ENCODE measurements at places on chromosomes 12 and 14.

GRCh38 chr12:58818546-58818945 is 101.8 kb downstream of the LRIG3 start:
- peak; percentile 7 for DNase-seq

GRCh38 chr12:31234955-31235867 is 90.7 kb downstream of the SINHCAF start:
- DNase-seq = peak; percentile 20

DNA sequence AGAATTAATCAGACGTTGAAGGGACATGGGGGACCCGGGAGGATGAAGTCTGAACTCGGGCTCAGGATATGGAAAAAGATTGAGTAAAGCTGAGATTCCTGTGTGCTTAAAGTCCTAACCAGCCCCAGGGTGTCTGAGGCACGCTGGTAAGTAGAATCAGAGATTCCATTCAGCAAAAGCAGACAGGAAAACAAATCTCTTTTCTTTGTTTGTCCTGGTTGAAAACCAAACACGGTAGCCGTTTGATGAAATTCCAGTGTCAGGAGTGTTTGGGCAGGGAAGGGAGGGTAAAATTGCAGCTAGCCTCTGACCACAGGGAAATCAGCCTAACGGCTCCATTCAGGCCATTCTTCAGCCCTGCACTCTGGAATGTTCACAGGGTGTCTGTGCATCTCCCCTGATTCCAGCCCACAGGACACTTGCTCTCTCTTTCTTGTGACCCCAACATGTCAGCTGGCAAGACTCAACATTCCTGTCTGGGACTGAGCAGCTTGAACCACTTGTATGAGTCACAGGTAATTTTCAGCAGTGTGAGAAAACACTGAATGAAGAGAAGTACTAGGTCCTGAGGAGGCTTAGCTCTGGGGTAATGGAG is 31.0 kb downstream of the NINJ2 start:
- peak; percentile 81 for DNase-seq

GRCh38 chr14:50171895-50172294 is 55.5 kb upstream of the VCPKMT start:
- DNase-seq = no peak

DNA sequence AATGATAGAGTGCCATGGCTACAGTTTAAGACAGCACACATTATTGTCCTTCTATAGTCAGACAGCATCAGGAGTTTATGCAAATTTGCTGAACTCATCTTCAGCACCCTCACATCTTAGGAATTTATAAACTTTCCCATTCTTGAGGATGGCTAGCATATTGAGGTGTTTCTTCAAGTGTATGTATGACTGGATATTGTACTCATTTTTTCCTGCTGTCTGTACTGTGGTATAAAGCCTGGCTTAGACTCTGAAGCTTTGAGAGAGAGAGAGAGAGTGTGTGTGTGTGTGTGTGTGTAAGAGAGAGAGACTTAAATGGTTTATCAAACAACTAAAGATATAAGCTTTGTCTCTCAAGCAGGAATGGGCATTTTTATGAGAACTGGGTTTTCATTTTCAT is 161.6 kb downstream of the PIK3C2G start:
- peak; percentile 28 for DNase-seq

- no peak for DNase-seq
Measured at GRCh38 chr14:103058164-103059055, 1.1 kb upstream of the CDC42BPB start.

GRCh38 chr12:101733166-101733565 is 6.1 kb downstream of the SYCP3 start:
- DNase-seq = no peak

- DNase-seq = no peak
Measured at GRCh38 chr14:102971314-102971713, 48.9 kb downstream of the AMN start.

DNA sequence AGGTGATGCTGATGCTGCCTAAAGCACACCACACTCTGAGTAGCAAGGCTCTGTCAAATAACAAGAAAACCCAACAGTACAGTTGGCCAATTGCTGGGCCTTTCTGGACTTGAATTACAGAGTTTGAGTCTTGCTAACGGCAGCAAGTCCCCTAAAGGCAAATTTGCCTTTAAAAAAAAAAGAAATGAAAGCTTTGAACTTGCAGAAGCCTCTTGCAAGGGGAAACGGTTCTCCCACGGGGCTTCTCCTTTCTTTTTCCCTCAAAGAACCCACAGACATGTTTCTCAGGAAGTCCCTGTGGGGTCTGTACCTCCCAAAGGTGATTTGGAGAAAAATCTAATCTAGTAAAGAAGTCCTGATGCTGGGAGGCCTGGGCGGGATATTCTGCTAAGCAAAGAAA is 191.3 kb upstream of the MYL2 start:
- DNase-seq = no peak

GRCh38 chr14:58091883-58092630 is 60.0 kb downstream of the ARMH4 start:
- no peak for DNase-seq

- no peak for DNase-seq
Measured at GRCh38 chr12:475286-475685, 15.5 kb downstream of the B4GALNT3 start.

GRCh38 chr14:99687284-99688209 is 3.4 kb downstream of the CYP46A1 start:
- no peak for DNase-seq

DNA sequence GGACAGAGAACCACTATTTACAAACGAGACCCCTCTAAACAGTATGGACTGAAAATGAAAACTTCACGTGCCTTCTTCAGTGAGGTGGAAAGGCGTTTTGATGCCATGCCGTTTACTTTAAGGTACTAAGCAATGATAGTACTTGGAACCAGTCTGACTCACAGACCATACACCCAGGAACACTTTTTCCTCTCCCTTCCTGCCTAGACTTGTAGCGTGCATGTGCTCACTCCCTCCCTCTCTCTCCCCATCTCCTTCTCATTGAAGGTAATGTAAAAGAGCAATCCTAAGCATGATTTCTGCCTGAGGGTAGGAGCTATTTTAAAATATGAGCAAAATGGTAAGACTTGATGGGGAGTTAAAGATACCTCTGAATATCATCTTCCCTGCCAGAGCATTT is 5.9 kb upstream of the RPL41 start:
- peak; percentile 87 for DNase-seq

GRCh38 chr14:49853572-49854375 is 1.2 kb upstream of the NEMF start:
- peak; percentile 69 for DNase-seq

- no peak for DNase-seq
Measured at GRCh38 chr12:66717036-66717673, 38.3 kb upstream of the GRIP1 start.

DNA sequence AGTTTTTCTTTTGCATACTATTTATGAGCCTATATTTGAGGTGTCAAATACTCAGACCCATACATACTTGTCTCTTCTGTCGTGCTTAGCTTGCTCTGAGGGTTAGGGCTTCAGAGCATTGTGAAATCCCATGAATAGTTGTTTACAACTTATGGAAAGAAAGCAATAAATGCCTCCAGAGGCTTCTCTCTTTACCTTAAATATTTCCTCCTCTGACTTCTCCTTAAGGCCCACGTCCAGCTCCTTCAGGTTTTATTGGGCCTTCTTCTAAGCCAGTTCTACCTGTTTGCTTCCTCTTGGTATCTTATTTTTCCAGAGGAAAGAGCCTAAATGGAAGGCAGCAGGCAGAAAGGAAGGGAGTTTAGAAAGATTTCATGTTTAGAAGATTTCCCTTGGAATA is 218.6 kb downstream of the SPTSSA start:
- DNase-seq = no peak

DNA sequence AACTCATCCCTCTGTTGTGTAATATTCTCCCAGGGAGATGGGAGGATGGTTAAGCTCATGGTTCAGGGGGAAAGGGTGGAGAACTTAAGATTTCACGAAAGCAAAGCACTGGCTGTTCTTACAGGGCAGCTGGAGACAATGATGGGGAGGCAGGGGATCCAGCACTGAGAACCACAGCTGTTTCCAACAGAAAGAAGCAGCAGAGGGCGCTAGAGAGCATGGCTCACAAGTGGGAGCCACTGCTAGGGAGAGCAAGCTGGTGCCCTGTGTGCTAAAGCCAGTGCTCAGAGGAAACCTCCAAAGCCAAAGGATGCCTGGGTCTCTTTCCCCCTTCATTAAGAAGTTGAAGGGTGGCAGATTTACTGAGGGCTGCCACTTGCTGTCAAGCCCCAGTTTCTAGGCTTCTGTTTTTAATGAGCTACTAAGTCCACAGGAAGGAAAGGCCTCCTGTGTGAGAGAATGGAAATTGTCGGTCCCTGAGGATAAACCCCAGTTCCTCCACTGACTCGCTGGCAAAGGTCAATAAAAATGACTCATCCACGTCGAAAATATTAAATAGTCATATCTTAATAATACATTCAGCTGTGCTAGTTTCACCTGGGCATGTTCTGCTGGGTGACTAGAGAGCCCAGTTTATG is 199.7 kb downstream of the ANO2 start:
- peak; percentile 18 for DNase-seq

DNA sequence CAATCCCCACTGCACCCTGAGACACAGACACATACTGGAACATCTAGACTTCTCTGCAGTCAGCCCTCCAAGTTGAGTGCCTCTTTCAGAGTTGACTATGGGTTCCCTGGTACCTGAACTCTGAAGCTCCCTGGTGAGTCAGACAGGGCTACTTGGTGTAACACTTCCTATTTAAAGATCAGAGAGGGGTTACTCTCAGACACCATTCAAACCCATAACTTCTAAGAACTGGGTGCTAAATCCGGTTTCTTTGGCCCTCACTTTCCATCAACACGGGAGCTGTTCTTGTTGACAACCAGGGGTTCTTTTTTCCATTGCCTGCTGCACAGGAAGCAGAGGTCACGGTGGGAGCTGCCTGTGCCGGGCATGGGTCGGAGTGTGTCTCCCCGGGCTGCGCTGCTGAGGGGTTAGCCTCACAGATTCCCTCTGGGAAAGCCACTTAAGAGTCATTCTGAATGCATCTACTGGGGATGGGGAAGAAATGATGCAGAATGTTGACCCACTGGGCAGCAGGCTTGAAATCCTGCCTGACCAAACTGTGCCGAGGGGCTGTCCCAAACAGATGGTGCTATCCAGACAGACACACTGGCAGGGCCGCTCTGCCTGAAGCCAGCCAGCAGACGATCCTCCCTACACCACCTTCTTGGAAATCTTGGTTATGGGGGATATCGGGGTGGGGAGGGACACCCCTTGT is 74.1 kb downstream of the PITPNM2 start:
- DNase-seq = peak; percentile 37

DNA sequence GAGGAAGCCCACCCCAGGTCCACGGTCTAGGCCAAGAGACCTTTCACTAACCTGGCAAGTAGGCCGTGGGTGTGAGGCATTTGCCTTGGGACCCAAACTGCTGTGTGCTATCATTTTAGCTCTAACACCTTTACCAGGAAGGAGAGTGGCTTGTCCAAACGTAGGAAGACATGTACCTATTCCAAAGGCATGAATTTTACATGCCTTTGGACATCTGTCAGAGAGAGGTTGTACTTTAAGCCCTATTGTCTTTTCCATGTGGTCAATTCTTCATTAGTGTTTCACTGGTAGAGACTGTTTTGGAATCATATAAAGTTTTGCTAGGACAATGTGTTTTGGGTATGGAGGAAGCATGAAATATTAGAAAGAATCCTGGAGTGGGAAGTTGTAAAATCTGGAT is 148.8 kb downstream of the SLC41A2 start:
- peak; percentile 35 for DNase-seq

DNA sequence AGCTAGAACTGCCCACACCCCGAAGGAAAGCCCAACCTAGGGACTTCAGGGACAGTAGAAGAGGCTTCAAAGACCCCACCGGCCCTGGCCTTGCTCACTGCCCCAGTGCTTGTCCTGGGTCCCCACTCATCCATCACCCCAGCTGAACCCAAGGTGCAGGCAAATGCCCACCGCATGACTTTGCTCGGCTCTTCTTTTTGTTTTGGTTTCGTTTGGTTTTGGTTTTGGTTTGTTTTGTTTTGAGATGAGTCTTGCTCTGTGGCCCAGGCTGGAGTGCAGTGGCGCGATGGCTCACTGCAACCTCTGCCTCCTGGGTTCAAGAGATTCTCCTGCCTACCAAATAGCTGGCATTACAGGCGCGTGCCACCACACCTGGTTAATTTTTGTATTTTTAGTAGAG is 9.0 kb downstream of the CCDC85C start:
- DNase-seq = no peak

DNA sequence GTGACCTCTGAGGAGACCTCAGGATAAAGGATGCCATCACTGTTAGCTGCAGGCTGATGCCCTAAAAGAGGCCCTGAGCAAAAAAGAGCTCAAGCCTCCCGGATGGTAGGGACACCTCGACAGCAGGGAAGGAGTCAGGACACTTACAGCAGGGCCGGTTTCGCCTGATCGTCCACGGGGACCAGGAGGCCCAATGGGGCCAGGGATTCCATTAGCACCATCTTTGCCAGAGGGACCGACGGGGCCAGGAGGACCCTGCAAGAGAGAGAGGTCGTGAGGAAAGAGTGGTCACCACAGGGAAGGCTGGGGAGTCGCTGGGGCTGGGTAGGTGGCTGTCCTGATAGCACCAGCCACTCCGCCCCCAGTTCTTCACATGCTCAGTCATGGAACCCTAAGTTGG is 12.4 kb downstream of the TMEM106C start:
- DNase-seq = no peak

DNA sequence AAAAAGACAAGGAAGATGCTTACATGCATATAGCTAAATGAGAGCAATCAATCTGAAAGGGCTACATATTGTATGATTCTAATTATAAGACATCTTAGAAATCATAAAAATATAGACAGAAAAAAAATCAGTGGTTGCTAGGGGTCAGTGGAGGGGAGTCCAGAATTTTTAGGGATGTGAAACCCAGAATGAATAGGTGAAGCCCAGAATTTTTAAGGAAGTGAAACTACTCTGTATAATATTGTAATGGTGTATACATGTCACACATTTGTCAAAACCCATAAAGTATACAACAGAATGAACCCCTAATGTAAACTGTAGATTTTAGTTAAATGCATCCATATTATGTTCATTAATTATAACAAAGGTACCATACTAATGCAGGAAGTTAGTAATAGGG is 713.2 kb downstream of the FLRT2 start:
- DNase-seq = no peak

DNA sequence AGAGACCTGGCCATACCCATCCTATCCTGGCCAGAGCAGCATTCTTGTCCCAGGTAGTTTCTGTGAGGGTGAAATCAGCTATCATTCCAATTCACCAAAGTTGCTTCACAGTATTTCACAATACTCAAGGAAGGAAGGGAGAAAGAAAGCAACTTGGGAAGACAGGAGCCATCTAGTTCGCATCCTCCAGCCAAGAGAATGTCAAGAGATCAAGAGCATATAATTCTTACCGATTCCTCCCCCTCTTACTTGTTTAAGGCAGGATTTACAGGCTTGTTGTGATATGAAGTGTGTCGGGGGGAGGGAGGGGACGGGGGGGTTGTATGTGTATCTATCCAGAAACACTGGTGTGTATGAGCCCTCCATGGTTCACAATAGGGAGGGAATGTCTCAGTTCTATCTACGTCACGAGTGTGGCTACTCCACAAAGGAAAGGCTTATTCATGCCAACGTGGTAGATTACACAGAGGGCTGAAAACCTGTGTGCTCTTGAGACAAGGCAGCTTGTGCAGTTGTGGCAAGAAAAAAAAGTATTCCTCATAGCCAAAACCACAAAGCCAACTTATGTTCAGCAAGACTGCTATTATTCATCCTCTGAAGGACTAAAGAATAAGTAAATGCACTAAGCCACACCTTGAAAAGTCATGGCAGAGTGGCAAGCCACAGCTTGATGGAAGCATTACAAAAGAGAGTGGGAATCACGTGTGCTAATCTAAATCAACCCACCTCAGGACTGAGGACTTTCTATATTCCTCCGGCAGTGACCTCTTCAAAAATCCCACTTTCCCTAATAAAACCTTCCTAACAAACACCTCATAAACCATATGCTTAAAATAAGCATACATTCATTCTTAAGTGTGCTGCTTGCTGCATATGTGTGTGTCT is 35.0 kb downstream of the CORO1C start:
- peak; percentile 100 for DNase-seq

GRCh38 chr12:2963760-2964292 is 4.6 kb downstream of the TEAD4 start:
- no peak for DNase-seq

Measured in mammary epithelial cell (primary cell).